Activated CD4-positive, alpha-beta memory T cell treated with anti-CD3 and anti-CD28 coated beads, Interleukin-2, amount 10 ng/mL, durations not matched to agents 7 days and 5 days (primary cell): ENCODE measurements at places on chromosomes 6 and 20.

DNA sequence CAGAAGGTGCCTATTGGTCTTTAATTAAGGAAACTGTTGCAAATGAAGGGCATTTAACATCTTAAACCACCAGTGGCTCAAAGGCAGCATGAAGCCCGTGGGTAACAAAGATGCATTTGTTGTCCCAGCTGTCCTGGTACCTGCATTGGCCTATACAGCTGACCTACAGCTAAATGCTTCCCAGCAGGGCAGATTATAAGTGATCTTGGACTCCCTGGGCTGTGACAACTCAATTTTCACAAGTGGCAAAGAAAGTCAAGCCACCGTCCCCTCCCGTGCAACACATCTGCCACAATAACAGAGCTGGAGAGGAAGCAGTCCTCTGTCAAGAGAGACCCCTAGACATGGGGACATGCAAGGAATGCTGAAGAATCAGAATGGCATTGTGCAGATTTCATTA is 31.5 kb upstream of the EDN3 start:
- DNase-seq = no peak

GRCh38 chr6:163437466-163437865 is 22.9 kb downstream of the QKI start:
- DNase-seq = no peak

GRCh38 chr6:45421709-45422502 is 44.2 kb upstream of the SUPT3H start:
- DNase-seq = peak; percentile 65

GRCh38 chr6:133837801-133838349 is 51.0 kb upstream of the TCF21 start:
- peak; percentile 61 for DNase-seq

GRCh38 chr6:149422581-149422980 is 22.5 kb downstream of the SUMO4 start:
- no peak for DNase-seq

DNA sequence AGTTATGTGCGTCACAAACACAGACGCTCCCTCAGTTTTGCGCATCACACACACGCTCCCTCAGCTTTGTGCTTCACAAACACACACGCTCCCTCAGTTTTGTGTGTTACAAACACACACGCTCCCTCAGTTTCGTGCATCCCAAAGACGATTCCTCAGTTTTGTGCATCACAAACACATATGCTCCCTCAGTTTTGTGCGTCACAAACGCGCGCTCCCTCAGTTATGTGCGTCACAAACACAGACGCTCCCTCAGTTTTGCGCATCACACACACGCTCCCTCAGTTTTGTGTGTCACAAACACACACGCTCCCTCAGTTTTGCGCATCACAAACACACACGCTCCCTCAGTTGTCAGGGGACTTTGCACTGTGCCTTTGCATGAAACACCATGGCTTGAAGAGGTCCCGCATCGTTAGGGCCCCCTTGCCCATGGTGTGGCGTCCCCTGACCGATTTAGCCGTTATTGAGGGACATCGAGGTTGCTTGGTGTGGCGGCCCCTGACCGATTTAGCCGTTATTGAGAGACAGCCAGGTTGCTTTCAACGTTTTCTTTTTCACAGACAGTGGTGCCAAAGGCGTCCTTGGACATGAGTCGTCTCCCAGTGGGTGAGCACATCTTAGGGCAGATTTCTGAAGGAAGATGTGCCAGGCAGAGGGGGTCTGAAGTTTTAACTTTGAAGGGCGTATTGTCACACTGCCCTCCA is 28.1 kb upstream of the MYT1 start:
- DNase-seq = no peak

- no peak for DNase-seq
Measured at GRCh38 chr6:167705211-167705750, 121.4 kb upstream of the AFDN start.

GRCh38 chr6:166750108-166750793 is 123.2 kb upstream of the RPS6KA2 start:
- DNase-seq = no peak

DNA sequence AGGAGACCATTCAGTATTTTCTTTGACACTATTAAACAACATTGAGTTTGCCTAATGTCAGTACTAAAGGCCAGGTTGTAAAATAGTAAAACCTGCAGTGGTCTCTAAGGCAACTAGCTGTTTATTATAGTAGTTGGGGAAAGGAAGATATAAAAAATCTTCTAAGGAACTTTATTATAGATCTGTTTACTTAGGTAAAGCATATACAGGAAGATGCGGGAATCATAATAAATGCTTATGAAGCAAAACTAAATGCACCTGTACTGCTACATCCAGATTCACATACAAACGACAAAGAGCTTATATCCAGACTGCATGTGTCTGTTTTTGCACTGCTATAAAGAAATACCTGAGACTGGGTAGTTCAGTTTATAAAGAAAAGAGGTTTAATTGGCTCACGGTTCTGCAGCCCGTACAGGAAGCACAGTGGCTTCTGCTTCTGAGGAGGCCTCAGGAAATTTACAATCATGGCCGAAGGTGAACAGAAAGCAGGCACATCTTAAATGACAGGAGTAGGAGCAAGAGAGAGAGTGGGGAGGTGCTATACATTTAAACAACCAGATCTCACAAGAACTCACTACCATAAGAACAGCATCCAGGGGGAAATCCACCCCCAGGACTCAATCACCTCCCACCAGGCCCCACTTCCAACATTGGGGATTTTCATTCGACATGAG is 8.7 kb upstream of the TRIM39 start:
- no peak for DNase-seq

- DNase-seq = no peak
Measured at GRCh38 chr20:16713066-16713465, 16.8 kb upstream of the SNRPB2 start.

DNA sequence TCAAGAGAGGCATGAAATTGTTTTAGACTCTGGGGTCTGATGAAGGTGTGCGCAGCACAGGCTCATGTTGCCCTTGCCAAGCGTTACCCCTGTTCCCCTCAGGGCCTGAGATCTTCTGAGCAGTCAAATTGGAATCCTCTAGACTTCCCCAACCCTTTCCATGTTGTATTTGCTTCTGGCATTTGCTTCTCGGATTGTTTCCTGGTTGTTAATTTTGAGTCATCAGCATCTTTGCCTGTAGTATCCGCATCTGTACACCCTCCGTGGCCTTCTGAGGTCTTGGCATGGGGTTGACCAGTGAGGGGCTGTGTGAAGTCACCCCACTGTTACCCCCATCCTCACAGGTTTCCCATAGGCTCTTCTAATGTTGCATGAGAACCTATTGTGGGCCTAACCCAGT is 40.9 kb downstream of the SLC24A3 start:
- DNase-seq = no peak

GRCh38 chr6:88748141-88748540 is 215.3 kb downstream of the RNGTT start:
- DNase-seq = no peak

- DNase-seq = no peak
Measured at GRCh38 chr6:83592770-83593394, 80.5 kb downstream of the PRSS35 start.

DNA sequence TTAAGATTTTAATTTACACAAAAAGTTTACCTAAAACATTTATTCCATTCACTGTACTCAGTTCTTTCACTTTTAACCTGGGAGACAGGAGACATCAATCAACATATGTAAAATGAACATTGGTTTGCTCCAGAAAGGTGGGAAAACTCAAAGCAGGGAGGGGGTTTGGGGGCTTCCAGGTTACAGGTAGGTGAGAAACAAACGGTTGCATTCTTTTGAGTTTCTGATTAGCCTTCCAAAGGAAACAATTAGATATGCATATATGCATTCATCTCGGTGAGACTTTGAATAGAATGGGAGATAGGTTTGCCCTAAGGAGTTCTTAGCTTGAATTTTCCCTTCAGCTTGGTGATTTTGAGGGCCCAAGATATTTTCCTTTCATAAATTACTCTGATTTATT is 38.2 kb upstream of the HDAC2 start:
- no peak for DNase-seq

DNA sequence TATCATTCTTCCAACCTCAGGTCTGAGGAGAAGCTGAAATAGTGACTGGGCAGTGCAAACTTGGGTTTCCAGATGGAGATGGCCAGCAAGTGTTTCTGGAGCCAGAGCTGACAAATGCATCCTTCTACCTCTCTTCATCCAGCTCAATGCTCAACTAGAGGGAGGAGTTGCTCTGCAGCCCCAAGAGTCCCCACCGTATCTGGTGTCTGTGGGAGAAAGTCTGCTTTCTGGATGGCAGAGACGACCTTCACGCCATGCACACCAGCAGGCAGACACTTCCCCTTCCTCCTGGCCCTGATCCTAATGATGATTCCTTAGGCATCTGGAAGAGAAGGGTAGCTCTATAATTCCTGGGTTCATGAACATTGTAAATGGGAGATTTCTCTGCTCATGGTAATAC is 127.4 kb upstream of the SPACA1 start:
- no peak for DNase-seq

DNA sequence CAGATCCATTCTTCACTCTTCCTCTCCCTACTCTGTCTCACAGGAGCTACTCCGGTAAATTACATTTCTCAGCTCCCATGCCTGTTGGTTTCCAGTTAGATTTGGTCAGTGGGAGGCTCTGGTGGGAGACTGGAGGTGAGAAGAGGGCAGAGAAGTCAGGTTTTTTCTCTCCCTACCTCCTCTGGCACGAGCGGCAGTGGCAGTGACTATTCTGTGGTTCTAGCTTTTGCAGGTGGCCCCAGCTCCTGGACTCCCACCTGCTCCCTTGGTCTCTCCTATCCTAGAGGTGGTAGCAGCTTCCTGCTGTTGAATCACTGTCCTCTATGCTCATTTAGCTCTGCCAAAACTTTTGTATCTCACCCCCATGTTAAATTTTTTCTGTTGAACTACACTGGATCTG is 17.9 kb downstream of the TLDC2 start:
- DNase-seq = no peak

DNA sequence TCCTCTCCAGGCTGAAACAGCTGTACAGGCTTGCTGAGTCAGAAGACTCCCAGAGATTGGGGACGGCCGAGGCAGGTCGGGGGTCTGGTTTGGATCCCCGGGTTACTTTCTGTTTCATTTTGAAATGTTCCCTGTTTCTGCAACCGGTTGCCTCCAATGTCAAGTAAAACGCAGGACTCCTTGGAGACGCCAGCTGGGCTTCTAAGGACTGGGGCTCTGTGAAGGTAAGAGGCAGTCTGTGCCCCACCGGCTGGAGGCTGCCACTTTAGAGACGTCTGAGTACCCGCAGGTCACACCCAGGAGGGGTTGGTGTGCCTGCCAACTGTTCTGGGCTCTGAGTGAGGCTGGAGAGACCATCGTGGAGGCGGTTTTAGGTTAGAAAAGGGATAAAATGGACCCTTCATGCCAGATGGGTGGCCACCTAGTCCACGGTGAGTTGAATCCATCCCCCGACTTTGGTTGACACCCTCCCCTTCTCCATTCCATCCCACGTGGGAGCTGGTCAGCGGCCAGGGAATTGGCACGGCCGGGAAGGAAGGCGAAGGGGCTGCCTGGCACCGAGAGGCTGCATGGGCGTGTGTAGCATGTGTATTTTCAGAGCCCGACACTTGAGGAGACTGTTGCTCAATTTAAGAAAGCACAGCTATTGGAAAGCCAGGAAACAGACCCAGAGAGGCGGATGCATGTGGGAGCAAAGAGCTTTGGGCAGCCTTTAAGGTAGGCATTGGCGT is 240.9 kb downstream of the PHACTR1 start:
- peak; percentile 23 for DNase-seq

- no peak for DNase-seq
Measured at GRCh38 chr20:41125530-41126457, 11.5 kb upstream of the PLCG1 start.

GRCh38 chr20:18504479-18505060 is 3.2 kb upstream of the SEC23B start:
- DNase-seq = no peak

DNA sequence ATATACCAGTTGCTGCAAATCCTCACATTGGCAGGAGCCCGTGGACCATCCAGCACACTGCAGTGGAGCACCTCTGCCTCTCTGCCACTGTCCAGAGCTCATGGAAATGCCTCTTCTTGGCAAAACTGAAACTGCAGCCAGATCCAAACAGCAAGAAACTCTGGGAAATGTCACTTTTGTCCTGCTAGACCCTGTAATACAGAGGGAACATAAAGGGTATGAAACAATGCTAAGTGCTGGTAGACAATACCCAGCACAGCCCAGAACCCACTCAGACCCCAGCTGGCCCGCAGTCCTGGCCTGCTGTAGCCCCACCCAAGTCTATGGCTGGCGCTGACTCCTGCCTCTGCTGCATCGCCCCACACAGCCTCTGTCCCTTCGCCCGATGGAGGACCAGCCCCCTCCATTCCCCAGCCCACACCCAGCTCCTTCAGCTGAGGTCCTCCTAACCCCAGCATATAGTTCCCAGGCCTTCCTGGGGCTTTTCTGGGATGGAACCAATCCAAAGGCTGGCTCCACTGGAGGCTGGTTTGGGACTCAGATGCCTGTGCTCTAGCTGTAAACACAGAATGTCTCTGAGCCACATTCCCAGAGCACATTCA is 242.5 kb downstream of the LRFN2 start:
- DNase-seq = no peak

DNA sequence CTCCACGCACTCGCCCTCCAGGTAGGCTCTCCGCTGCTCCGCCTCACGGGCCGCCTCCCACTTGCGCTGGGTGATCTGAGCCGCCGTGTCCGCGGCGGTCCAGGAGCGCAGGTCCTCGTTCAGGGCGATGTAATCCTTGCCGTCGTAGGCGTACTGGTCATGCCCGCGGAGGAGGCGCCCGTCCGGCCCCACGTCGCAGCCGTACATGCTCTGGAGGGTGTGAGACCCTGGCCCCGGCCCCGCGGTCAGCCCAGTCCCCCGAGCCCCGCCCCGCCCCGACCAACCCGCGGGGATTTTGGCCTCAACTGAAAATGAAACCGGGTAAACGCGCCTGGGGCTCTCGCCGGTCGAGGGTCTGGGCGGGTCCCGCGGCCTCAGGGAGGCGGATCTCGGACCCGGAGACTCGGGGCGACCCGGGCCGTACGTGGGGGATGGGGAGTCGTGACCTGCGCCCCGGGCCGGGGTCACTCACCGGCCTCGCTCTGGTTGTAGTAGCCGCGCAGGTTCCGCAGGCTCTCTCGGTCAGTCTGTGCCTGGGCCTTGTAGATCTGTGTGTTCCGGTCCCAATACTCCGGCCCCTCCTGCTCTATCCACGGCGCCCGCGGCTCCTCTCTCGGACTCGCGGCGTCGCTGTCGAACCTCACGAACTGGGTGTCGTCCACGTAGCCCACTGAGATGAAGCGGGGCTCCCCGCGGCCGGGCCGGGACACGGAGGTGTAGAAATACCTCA is 598 bp downstream of the HLA-B start:
- DNase-seq = peak; percentile 80

- no peak for DNase-seq
Measured at GRCh38 chr20:400128-400453, 8.0 kb upstream of the RBCK1 start.

- DNase-seq = no peak
Measured at GRCh38 chr6:17390276-17390675, 3.1 kb upstream of the CAP2 start.

- no peak for DNase-seq
Measured at GRCh38 chr6:44377484-44377883, 10.0 kb upstream of the CDC5L start.

DNA sequence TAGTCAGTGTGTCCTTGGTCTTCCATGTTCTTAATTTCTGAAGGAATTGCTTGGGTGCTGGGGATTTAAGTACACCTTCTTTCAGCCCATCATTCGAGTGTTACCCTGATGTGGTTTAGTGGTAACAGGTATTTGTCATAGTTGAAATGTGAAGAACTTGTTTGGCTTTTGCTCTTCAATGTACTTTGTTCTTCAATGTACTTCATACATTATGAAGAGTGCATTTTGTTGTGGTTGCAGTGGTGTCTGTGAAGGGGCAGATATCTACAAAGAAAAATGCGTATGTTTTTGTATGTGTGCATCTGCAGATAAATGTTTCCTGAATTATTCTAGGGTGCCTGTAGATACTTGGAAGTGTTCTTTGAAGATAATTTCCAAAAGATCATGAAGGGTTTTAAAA is 111.2 kb upstream of the SUPT3H start:
- no peak for DNase-seq
